ENCODE measurements at places on chromosomes 11 and 22.

GRCh38 chr11:60928563-60929001 is 4.3 kb downstream of the TMEM132A start:
- no peak for DNase-seq

GRCh38 chr11:90428836-90429235 is 206.0 kb upstream of the CHORDC1 start:
- DNase-seq, result no peak

DNA sequence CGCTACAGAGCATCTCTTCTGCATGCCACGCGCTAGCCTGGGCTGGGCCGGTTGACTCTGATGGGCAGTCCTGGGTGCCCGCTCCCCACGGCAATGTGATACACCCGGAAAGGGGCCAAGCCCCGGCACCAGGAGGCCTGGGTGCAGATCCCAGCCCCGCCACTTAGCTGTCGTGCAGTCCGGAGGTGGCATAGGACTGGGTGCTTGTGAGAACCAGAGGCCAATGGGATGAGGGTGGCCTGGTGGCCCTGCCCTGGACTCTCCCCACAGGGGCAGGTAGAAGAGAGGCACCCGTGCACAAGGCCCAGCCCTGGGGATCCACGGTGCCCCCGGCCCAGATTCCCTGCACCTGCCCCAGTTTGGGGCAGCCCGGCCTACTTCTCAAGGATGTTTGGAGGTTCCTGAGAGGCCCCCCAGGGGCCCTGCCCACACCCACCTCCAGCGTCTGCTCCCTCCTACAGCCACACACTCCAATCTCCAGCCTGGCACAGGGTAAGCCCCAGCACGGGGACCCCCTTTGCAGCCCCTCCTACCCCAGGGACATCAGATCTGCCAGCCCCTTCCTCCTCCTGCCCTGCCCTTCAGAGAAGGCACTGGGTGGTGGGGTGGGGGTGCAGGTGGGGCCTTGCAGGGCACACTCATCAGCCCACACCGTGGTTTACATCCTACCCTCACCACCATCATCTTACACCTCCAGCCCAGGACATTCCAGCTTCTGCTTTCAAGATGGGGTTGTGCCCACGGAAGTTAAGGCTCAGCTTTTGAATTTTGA is 66.9 kb downstream of the CYTH4 start:
- no peak for DNase-seq

- no peak for DNase-seq
These were observed 84.8 kb downstream of the SLC1A2 start for GRCh38 chr11:35334385-35335090.

GRCh38 chr11:64765851-64766665 is 6.3 kb upstream of the PYGM start:
- DNase-seq, result no peak

DNA sequence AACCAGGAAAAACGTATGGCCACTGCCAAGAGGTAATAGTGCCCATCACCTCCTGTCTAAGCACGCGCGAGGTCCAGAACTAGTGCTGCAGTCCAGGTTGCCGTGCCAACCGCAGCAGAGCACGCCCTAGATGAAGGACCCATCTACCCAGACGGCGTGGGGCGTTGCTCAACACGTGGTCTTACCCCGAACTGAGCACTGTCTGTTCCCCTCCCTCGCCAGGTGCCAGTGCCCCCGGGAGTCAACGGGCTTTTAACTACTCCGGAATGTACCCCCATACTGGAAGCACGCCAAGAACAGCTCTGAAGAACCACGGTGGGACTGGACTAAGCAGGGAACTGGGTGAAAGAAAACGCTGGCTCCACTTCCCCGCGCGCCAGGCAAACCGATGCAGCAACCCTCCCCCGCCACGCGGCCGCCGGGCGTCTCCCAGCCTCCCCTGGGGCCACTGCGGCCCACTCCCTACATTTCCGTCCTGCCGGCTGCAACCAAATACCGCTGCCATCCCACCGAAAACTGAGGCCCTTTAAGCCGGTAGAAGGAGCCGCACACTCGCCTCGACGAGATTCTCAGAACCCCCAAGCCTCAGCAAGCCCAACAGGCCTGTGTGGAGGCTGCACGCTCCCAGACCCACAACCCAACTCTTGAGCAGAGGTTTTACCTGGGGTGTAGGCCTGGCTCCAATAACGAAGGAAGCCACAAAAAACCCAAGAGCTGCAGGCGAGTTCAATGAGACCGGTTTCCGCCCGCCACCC is at the start of gene HSPA8:
Gene HSPA8 (minus strand): TSS at position 734 of the 755 bp plus-strand sequence. CDS start 812 bp downstream, outside the sequence.
- DNase-seq, result no peak

DNA sequence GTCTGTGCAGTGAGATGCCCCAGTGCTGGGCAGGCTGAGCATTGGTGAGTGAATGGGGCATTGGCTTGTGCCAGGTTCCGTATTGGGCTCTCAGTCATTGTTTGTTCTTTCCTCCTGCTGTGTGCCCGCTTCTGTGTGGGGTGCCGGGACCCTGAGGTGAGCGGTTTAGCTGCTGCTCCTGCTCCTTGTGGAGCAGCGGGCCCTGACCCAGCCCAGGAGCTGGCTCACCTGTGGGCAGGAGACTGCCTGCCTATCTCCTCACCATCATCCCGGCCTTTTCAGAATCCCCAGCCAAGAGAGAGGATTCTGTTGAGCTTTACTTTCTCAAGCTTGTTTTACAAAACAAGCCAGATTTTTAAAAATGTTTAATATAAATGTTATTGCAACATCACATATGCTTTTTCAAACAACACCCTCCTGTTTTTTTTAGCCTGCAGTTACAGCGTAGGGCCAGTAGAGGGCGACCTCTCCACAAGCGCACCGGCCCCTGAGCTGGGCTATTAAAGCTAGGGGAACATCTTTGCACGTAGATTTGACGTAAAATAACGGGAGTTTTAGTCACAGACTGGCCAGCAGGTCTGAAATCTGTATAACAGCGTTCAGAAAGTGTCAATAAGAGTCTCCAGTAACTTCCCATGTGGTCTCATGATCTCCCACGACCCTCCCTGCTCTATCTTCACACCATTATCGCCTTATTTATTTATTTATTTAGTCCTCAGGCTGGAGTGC is 25.1 kb upstream of the RELT start:
- DNase-seq, result peak; percentile 82

Measured in retina (tissue), 1 donor.